ENCODE measurements at places on chromosomes 11 and 22. TPM values are rescaled to one million over a fixed set of nuclear protein-coding genes. Genes with fewer than 3 reads are reported as not detected.

Gene KCNJ11
- not detected for total RNA-seq

Gene LRRC32
- 95.5 TPM for total RNA-seq

Gene TH
- total RNA-seq = 0.17 TPM

Gene MMP7
- total RNA-seq = not detected

Gene HPX
- not detected for total RNA-seq

Gene TRIM34
- 4.6 TPM for total RNA-seq

Gene ZNF215
- 2.5 TPM for total RNA-seq

Gene SERPINH1
- 2,236 TPM for total RNA-seq

Gene P2RY2
- not detected for total RNA-seq

Gene RBMXL2
- total RNA-seq = not detected

Gene SLC6A5
- total RNA-seq = not detected

Gene C11orf87
- total RNA-seq = not detected

All from pericardium fibroblast (primary cell).